Fibroblast of the aortic adventitia (primary cell): ENCODE measurements at places on chromosomes 6 and 20.
A peak's percentile ranks its signal among the peaks of the same experiment; 100 is the strongest.

GRCh38 chr6:10759884-10760329 lies 12.3 kb downstream of the TMEM14B start:
- peak; percentile 83 for DNase-seq

DNA sequence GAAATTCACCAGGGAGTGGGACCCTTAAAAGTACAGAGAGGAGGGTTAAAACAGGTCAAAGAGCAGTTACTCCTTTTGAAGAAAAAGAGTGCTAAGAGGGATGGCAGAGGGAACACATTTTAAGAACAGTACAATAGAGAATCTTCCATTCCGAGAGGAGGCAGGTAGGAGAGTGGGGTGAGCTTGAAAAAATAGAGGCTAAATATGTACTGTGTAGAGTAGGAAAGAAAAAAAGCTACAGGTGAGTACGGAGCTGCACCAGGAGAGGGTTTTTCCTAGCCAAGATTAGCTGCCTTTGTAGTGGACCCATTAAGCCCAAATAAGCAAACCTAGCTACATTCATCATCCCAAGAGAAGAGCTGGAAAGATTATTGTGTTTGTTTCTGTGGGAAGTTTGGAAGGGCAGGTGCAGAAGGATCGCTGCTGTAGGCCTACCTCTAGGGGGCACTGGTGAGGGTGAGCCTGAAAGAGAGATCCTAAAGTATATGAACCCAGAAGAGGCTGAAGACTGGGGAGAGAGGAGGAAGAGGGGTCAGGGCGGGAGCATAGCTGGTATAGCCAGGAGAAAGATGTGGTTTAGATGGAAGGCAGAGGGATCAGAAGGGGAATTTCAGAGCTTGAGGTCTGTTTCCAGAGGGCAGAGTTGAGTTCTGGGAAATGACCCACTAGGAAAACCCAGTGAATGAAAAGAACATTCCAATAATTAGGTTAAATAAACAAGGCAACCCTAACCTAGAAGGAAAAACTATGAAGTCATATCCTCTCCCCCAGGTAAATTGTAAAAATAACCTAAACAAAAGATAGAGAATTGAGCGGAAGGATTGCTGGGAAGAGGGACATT lies 50.2 kb upstream of the HINT3 start:
- peak; percentile 54 for DNase-seq

DNA sequence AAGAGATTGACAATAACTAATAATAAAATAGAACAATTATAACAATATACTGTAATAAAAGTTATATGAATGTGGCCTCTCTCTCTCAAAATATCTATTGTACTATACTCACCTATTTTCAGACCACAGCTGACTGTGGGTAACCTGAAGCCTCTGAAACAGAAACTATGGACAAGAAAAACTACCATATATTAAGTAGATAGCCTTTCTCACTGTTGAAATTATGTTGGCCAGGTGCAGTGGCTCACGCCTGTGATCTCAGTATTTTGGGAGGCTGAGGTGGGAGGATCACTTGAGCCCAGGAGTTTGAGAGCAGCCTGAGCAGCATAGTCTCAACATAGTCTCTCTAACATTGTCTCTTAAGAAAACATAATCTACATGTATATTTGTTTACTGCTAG lies 89.9 kb downstream of the DOK5 start:
- no peak for DNase-seq

- DNase-seq = no peak
Observed at GRCh38 chr20:44705364-44706094, 9.6 kb upstream of the CCN5 start.

GRCh38 chr20:56467968-56468315 lies 485 bp upstream of the RTF2 start:
- no peak for DNase-seq
